Activated T-cell treated with anti-CD3 and anti-CD28 coated beads for 48 hours (primary cell): ENCODE measurements at places on chromosomes 11 and 22.

- DNase-seq, result no peak
These were observed 515.1 kb downstream of the INSC start for GRCh38 chr11:15629690-15630321.

DNA sequence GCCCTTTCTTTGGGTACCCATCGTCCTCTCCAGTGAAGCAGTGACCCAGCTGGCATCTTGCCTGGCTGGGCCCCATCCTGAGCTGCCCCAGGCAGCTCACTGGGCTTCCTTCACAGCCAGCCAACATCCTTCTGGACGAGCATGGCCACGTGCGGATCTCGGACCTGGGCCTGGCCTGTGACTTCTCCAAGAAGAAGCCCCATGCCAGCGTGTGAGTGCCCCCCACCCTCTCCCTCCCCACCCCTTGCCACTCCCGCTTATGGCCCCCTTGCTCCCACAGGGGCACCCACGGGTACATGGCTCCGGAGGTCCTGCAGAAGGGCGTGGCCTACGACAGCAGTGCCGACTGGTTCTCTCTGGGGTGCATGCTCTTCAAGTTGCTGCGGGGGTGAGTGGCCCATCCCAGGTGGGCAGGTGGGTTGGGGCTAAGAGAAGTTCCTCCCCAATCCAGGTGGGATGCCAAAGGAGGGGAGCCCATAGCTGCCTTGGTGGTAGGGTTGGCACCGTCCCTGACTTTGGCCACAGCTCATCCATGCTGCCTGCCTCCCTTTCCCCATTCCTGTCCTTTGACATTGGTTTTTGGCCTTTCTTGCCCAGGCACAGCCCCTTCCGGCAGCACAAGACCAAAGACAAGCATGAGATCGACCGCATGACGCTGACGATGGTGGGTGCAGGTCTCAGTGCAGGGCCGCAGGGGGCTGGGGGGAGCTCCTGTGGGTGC, 6.8 kb upstream of the ANKRD13D start:
- no peak for DNase-seq

DNA sequence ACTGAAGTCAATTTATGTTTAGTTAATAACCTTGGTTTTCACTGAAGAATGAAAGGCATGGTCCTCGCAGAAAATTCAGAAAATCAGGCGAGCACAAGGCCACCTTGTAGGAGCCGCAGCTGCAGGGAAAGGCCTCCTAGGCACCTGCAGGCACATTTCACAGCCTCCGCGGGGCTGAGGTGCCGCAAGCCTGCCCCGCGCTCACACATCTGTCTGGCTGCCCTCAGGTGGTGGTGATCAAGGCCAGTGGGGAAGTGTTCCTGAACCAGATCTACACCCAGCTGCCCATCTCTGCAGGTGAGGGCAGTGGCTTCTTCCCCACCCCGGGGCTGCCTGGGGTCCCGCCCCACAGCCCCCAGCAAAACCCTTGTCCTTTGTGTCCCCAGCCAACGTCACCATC, 10.5 kb downstream of the MUC5AC start:
- DNase-seq, result no peak

DNA sequence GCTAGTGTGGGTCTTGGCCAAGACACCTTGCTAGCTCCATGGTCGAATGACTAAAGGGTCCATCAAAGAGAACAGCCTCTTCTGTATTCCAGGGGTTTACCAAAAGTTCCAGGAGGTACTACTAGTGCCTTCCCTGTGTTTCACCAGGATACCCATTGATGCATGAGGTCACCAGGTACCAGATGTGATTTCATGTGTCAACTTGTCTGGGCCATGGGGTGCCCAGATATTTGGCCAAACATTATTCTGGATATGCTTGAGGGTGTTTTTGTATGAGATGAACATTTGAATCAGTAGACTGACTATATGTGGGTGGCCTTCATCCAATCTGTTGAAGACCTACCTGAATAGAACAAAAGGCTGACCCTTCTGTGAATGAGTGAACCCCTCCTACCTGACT, 92.8 kb downstream of the GALNT18 start:
- DNase-seq, result no peak

DNA sequence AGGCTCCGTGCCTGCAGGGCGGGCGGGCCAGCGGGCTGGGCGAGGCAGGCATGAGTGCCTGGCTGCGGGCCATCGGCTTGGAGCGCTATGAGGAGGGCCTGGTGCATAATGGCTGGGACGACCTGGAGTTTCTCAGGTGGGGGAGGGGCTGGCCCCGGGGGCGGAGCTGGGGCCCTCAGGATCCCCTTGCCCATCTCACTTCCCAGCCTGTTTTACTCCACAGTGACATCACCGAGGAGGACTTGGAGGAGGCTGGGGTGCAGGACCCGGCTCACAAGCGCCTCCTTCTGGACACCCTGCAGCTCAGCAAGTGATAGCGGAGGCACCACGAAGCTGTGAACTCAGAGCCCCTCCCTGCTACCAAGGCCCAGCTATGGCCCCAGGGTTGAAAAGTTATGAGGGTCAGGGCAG, 5.9 kb downstream of the PHOX2A start:
- peak; percentile 54 for DNase-seq

DNA sequence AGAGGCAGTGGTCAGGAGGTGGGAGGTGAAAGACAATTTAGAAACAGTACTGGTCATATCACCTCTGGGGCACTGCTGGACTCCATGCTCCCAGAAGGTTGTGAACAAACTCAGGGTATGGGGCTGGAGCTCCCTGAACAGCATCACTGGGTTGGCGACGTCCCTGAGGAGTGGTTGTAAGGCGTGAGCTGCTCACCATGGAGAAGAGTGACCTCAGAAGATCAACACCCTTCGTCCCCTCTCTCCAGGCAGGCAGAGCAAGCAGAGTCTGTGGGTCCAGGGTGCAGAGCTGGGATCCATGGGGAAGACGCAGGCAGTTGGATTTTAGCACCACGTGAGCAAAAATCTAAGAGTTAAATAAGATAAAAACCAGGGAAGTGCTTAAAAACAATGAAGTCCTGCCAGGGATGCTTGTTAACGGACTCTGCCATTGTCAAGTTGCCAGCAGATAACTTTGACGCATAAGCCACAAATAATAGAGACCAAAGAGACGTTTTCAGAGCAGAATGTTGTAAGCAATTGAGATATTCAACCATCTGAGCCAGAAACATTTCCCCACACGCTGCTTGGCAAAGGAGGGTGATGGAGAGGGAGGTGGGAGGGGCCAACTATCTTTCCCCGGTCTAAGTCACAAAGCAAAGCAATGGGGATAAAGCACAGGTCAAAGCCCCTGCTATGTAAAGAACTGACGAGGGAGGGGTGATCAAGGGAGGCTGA, 13.6 kb downstream of the PNPLA5 start:
- no peak for DNase-seq

DNA sequence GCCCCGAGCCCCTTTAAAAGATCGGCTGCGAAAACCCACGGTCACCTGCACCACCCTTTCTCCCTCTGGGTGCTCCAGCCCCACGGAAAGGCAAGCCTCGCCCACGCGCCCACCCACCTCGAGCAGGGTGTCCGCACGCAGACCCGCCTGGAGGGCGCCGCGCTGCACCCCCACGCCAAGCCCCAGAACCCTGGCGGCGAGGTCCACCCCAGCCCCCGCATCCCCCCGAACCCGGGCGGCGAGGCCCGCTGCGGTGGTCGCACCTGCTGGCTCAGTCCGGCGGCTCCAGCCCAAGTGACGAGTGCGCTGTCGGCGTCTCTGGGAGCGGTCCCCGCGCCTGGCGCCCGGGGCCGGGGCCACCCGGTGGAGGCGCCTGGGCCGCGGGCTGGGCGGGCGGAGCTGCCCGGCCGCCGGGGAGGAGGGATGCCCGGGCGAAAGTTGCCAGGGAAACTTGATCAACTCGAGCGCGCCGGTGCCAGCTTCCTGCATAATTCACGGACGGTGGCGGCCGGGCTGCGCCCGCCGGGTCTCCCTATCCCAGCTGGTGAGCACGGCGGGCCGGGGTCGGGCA, 1.1 kb downstream of the SHANK2 start:
- DNase-seq, result no peak

DNA sequence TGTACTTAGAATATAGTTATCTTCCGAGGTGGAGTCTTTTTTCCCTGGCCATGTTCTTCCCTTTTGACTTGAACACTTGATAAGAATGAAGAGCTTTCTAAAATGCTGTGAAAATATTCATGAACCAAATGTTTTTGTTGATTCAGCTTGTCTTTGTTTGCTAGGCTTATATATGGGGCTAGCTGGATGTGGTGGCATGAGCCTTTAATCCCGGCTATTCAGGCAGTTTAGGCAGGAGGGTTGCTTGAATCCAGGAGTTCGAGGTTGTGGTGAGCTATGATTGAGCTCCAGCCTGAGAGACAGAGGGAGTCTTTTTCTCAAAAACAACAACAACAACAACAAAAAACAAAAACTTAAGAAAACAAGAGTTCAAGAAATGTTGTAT, 23.1 kb downstream of the CBL start:
- DNase-seq, result no peak

DNA sequence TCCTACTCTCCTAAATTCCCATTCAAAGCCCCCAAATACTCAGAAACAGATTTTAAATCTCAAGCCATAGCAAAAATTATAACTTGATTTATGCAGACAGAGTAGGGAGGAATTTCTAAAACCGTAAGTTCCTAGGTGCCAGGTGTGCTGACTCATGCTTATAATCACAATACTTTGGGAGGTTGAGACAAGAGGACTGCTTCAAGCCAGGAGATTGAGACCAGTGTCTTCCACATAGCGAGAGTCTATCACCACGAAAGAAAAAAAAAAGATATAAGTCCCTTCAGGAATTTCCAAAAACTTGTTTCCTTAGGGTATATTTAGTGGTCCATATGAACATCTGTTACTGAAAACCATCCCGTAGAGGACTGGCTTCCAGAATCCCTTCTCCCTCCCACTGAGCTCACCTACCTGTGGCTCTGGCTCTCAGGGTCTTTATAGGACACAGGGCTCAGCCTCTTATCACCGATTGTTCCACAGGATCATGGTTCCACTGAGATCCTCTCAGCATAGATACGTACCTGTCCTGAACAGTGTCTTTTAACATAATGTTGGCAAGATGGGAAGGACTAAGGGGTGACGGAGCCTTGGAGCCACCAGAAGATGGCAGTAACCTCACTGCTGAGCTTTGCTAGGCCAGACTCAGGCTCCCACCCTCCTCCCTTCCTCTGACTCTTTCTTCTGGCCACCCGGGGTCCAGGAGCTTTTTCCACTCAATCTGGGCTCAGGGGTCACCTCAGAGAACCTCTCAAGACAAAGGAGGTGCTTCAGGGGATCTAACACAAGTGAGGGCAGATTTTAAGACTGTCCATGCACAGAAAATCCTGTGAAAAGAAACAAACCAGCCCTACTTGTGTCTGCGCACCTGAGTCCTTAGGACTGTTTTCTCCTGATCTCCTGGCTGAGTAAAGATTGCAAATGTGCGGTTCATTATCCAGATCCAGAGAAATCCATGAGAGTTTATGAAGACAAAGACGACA, 117.5 kb upstream of the TOP3B start:
- DNase-seq, result no peak

GRCh38 chr11:78432956-78433355, 15.3 kb upstream of the GAB2 start:
- no peak for DNase-seq

- no peak for DNase-seq
These were observed 42.7 kb downstream of the OR5B17 start for GRCh38 chr11:58316142-58316541.

DNA sequence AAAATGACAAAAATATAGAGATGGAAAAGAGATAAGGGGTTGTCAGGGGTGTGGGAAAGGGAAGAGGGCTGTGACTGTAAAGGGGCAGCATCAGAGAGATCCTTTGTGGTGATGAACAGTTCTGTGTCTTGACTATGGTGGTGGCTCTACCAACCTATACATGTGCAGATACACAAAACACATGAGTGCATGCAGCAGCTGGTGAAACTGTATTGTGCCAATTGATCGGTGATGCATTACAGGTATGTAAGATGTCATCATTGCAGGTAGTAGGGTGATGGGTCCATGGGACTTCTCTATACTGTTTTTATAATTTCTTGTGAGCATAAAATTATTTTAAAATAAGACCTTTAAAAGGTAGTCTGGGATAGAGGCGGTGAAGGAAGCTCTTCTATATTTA, 24.1 kb upstream of the ZDHHC13 start:
- DNase-seq, result no peak

- DNase-seq, result no peak
These were observed 323 bp upstream of the HIKESHI start for GRCh38 chr11:86301742-86302091.

DNA sequence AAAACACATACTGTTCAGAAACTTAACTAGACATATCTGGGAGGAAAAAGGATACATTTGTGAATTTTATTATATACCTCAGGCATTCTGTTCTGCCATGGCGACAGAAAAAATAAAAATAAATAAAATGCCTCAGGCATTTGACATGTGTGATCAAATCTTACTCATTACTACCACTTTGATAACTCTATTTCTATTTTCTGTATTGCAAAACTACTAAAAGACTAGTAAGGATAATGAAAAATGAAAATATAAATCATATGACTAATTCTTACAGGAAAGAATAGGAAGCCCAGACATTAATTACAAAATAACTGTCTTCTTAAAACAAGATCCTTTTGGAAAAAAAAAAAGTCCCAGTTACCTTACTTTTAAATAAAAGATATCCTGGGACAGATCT, 5.3 kb downstream of the PICALM start:
- DNase-seq, result no peak

GRCh38 chr11:75509020-75509720, 16.6 kb downstream of the GDPD5 start:
- DNase-seq, result no peak

- DNase-seq, result peak; percentile 81
These were observed 13.9 kb downstream of the SLC35E4 start for GRCh38 chr22:30649430-30650007.

DNA sequence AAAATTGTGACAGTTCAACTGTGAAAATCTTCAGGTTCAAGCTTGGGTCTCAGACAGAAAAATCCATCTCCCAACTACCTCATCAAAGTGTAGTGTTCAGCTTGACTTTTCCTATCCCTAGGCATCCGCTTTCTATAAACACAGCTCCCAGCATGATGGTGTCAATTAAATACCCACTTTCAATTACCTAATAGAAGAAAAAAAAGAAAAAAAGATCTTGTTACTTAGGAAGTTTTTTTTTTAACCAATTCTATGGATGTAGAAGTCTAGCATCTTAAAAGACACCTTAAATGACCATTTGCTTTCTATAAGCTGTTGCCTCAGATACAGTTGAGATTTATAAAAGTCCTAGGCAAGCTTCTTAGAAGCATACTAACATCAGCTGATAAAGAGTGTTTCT, 244.1 kb upstream of the MTNR1B start:
- no peak for DNase-seq
